GM03348 (cell line): ENCODE measurements at places on chromosomes 1 and 21.

- no peak for DNase-seq
These were observed 43.3 kb upstream of the RABGAP1L start for GRCh38 chr1:174116042-174116441.

- DNase-seq = peak; percentile 36
These were observed 319.0 kb downstream of the HHAT start for GRCh38 chr1:210647406-210648333.

GRCh38 chr1:205374210-205375078 lies 17.7 kb upstream of the KLHDC8A start:
- peak; percentile 59 for DNase-seq

GRCh38 chr1:35587736-35588135 lies 14.6 kb downstream of the TFAP2E start:
- no peak for DNase-seq

GRCh38 chr1:233304489-233305102 lies 9.1 kb upstream of the PCNX2 start:
- peak; percentile 51 for DNase-seq

- no peak for DNase-seq
These were observed 15.7 kb upstream of the FMO3 start for GRCh38 chr1:171075041-171075440.
